ENCODE measurements at places on chromosomes 2 and 18.

DNA sequence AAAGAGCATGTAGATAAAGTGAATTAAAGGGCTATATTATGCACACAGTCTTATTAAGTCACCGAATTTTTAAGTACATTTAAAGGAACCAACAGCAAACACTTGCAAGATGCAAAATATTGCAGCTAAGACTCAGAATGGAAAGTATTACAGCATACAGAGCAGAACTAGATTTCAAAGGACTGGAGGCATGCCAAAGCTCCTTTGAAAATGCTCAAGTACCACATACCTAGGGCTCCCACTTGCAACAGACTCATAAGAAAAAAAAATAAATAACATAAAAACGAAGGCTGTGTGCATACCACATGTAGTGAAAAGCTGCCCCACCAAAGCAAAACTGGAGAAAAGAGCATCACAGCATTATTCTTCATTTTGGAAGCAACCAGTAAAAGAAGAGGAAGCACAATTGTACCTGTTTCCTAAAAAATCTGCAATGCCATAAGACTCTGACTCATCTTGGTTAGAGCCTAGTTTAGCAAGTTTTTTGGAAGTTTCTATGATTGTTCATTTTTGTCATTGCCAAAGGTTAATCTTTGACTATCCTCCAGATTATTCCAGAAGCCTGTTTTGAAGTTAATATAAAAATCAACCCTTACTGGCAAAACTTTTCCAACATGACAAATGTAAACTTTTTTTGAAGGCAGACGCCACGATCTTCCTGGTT lies 306.0 kb upstream of the COL3A1 start:
- DNase-seq: no peak

- no peak for DNase-seq
These were observed 8.4 kb upstream of the ZAP70 start for GRCh38 chr2:97704989-97705388.

DNA sequence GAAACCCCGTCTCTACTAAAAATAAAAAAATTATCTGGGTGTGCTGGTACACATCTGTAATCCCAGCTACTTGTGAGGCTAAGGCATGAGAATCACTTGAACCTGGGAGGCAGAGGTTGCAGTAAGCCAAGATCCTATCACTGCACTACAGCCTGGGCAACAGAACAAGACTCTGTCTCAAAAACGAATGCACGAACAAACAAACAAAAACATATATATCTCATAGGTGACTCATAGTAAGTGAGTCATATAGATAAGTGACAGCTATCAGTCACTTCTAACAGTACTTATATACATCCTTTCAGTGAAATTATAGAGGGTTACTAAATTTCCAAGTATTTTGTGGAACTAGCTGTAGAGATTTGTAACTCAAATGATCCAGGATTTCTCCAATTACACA lies 127.3 kb upstream of the FIGN start:
- no peak for DNase-seq

GRCh38 chr2:24830351-24830750 lies 37.1 kb downstream of the CENPO start:
- DNase-seq: no peak

GRCh38 chr2:27714851-27715291 lies 51.2 kb downstream of the SLC4A1AP start:
- DNase-seq: no peak

DNA sequence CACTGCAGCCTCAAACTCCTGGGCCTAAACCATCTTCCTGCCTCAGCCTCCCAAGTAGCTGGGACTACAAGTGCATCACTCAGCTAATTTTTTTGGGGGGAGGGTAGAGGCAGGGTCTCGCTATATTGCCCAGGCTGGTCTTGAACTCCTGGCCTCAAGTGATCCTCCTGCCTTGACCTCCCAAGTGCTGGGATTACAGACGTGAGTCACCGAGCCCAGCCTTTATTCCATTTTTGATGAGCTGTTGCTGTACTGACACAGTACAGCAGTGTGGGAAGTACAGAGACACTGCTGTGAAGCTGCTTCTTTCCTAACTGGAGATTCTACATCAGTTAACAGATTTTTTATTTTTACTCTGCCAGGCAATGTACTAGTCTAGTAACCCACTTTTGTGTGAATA lies 18.8 kb downstream of the PTRHD1 start:
- DNase-seq: no peak

- DNase-seq: no peak
These were observed 123.0 kb upstream of the ARHGAP28 start for GRCh38 chr18:6606411-6607085.

- no peak for DNase-seq
These were observed 87.0 kb upstream of the GATA6 start for GRCh38 chr18:22082408-22082807.

DNA sequence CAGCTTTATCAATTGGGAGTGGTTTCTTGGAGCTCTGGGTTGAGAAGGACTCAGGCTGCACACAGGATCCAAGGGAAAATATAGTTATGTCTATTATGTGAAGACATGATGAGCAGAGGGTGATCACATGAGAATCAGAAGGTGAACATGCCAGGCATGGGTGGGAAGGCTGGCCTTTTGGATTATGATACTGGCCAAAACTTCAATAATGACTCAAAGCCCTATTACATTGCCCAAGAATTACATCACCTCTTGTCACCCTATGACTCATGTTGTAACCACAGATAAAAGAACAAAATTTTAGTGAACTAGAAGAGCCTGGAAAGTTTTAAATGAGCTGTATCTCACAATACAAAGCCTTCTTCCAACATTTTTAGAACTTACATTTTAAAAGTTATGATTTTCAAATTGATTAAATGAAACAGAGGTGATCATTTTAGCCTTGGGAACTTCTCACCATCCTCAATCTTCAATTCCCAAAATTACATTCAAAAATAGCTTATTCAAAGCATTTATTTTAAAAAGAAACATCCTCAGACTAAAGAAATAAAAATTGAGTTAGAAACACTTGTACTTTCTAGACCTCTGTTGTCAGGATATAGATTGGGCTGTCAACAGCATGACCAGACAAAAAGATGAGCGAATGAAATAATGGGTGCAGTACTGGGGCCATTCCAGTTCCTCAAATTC lies 428.3 kb downstream of the MBD2 start:
- no peak for DNase-seq

DNA sequence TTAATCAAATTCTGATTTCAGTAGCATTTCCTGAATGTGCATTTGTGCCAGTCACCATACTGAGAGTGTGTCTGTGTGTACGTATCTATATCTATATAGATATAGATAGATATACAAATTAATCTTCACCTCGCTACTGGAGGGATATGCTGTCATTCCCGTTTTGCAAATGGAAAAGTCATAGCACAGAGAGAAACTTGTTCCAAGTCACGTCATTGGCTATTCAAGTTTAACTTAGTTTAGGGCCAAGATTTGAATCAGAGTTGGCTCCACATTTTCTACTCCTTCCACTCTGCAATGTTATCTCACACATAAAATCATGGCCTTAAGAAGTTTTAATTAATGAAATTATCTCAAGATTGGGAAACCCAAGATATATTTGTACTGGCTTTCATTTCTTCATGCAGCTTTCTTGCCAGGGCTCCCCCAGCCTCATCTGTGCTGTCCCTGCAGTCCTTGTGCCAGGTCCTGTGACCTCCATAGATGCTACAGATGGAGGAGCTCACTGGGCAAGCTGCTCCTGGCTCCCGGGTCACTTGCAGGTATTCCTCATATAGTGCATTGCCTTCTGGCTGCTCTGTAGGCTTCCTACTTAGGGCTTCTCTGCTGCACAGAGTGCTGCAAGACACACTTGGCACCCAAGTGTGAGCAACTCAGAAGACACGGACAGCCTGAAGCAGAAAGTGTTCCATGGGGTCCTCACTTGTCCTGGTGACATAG lies 245.8 kb downstream of the KCNS3 start:
- DNase-seq: no peak

- DNase-seq: peak; percentile 74
These were observed 22.2 kb upstream of the ITSN2 start for GRCh38 chr2:24382363-24383073.

- no peak for DNase-seq
These were observed 259.1 kb downstream of the LNPK start for GRCh38 chr2:175743011-175743410.

DNA sequence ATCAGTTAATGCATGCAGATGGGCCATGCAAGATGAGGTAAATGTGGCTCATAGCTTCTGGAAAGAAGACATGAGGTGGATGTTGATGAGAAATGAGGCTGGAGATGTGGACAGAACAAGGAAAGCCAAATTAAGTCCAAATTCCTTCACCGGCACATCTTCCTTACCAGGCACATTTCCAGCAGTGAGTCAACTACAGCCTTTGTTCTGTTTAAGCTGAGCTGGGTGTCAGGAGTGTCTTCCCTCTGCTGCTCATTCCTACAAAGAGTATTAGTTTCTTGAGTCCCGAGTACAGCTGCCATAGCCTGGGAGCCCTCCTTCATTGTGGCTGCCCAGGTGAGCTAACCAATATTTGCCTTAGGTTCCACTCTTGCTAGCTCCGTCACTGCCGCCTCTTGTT lies 945.0 kb downstream of the SLC4A3 start:
- no peak for DNase-seq

DNA sequence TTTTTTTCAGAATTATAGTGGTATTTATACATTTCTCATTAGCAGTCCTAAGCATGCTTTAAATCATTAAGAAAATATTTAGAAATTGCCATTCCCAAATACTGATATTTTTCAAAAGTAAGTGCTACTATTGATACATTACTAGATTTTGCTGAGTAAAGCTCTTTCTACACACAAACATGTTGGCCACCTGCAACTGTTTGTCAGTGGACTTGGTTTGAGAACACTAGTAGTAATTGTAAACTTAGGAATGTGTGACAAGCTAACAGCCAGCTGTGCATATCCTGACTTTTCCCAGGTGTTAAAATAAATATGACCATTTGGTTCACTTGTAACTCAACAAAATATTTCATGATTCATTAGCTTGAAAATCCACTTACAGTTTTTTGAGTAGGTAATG lies 103.1 kb downstream of the MSTN start:
- no peak for DNase-seq

DNA sequence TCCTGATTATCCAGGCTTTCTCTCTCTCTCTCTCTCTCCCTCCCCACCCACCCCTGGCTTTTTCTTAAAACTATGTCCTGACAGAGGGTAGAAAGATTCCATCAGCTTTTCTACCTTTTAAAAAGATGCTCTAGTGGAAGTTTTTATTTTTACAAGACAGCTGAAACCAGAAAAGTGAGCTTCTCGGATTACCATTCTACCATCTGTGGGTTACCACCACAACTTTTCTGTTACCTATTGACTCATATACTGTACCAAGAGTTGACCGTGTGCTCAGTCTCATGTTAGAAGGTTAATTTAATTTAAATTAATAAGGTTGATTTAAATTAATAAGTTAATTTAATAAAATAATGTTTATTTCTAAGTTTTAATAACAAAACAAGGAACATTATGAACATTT lies 137.6 kb downstream of the UPP2 start:
- no peak for DNase-seq

All from CD4-positive, alpha-beta T cell treated with Interleukin-10 for 1 hour (primary cell).